ENCODE measurements at places on chromosomes 7 and 10.
A peak's percentile ranks its signal among the peaks of the same experiment; 100 is the strongest.

DNA sequence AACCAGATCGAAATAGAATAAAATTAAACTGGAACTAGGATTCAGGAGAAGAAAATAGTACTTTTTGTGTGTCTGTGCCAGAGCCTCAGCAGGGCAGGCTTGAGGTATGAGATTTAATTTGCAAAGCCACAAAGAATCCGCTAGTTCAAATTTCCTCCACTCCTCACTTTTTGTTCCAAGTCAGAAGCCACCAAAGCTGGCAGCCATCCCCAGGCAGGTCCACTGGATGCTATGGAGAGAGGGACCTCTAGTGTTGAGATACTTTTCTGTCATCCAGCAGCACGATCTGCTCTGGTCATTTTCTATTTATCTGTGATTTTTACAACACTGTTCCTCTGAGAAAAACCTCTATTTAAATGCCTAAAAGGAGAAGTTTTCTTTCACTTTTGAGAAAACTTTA lies 147.9 kb upstream of the FRMD4A start:
- DNase-seq = peak; percentile 3

DNA sequence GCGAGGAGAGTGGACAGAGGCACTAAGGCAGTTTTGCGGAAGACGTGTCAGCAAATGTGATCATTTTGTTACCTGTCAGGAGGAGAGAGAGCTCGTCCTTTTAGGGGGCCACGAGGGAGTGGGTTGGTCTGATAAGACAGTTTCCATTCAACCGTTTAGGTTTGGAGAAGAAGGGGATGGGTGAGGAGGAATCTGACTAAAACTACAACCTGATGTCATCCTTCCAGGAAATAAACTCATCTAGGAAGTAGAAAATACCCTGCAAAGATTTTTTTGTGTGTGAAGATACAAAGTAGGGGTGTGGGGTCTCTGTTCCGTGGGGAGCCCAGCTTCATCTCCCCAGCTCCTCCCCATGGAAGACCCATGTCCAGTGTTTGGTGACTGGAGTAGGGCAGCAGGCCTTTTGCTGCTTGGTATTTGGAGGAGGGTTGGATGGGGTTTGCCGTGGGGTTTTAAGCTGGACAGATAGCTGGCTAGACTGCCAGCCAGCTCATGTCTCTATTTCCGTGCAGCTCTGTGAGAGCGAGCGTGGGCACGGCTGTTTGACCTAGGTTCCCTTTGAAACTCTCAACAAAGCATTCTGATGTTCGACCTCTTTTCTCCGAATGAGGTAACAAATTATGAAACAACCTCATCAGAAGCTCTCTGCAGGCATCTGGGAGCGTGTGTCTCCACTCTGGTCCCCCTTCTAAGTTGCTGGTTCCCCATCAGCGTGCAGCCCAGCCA lies 136.0 kb upstream of the TCF7L2 start:
- DNase-seq = no peak

GRCh38 chr10:71981015-71981875 lies 17.1 kb downstream of the CHST3 start:
- no peak for DNase-seq

DNA sequence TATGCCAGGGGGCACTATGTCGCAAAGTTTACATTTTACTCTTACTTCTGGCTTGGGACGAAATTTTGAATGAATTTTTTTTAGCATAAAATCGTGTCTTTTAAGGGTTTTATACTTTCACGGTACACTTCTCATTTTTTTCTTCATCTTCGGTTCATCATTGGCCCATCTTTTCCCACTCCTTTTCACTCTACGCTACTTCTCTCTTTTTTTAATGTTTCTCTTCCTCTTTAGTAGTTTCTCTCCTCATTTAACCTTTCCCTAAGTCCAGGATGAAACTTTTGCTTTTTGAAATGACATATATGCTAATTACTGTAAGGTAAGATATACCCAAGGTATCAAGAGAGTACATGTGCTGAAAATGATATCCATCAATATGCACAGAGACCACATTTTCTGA lies 39.5 kb downstream of the C7orf33 start:
- DNase-seq = no peak

DNA sequence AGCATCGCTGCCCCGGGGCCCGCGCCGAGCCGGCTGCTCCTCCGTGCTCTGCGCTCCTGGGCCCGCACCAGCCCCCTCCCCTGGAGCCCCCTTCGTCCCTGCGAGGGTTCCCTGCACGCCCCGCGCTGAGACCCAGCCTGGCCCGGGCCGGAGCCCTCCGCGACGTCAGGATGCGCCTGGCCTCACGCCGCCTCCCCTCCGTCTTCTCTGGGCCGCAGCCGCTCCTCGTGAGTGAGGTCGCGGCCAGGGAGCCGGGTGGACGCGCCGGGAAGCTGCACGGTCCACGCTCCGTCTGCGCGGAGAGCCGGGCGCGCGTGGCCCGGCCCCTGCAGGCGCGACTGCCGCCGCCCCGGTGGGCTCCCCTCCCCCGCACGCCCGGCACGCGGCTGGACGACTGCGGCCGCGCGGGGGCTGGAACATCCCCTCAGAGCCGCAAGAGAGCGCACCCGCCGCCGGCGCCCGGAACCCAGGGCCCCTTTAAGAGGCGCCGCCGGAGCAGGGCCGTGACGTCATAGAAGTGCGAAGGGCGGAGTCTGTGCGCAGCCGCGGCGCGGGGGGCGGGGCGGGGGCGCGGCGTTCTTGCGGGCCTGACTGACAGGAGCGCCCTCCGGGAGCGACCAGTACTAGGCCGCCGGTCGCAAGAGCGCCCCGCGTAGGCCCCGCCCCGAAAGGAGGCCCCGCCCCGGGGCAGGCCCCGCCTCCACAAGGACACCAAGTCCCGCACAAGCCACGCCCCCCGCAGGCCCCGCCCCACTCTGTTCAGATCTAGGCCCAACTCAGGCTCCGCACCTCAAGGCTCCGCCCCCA lies 507 bp upstream of the INPP5A start:
- DNase-seq = peak; percentile 100

GRCh38 chr10:126110489-126111180 lies 214.3 kb downstream of the FANK1 start:
- no peak for DNase-seq

DNA sequence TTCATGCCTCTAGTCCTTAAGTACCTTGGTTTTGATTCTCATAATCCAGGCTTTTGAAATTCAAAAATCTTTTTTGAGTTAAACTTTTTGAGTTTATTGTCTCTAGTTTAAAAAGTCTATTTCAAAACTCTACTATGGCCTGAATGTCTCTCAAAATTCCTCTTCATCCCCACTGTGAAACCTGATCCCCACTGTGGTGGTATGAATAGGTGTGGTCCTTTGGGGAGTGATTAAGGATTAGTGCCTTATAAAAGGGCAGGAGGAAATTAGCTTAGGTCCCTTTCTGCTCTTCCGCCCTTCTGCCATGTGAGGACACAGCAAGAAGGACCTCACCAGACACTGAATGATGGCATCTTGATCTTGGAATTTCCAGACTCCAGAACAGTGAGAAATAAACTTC lies 44.1 kb upstream of the JAZF1 start:
- DNase-seq = no peak

DNA sequence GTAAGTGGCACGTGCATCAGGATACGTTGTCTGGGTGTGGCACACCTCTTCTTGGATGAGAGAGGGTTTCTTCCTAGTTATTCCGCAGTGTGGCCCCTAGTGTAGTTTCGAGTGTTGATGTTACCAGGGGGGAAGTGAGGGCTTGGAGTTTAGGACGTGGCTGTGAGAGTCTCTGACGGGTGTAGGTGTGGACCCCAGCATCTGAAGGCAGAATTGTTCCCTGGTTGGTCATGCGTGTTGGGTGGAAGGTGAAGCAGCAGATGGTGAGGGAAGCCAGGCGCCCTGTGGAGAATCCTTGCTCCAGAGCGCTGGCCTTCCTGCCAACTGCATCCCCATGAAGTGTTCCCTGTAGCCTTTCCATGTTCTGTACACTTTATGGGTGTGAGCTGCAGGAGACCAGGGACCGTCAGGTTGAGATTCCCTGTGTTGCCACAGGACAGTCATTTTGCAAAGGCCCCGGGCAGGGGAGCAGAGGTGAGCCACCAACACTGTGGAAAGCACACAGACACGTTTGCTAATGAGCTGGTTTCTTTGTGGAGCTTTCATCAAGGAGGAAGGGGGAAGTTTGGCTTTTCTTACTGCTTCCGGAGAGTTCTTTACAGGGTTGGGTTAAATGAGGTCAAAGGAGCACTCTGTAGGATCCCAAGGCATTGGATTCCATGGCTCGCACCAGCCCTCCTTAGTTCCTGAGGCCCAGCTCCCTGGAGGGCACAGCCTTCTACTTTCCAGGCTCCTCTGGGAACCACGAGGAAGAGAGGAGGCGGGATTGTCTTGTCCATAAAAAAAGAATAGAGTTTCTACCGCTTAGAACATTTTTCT lies 32.0 kb downstream of the TSPAN14 start:
- no peak for DNase-seq

DNA sequence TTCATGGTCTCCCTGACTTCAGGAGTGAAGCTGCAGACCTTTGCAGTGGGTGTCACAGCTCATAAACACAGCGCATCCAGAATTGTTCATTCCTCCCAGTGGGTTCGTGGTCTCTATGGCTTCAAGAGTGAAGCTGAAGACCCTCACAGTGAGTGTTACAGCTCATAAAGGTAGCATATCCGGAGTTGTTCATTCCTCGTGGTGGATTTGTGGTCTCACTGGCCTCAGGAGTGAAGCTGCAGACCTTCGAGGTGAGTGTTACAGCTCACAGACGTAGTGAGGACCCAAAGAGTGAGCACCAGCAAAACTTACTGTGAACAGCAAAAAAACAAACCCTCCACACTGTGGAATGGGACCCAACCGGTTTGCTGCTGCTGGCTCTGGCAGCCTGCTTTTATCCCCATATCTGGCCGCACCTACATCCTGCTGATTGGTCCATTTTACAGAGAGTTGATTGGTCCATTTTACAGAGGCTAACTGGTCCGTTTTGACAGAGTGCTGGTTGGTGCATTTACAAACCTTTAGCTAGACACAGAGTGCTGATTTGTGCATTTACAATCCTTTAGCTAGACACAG lies 308.8 kb downstream of the PTPRN2 start:
- peak; percentile 7 for DNase-seq

GRCh38 chr7:11332865-11333228 lies 359.2 kb downstream of the PHF14 start:
- DNase-seq = no peak

DNA sequence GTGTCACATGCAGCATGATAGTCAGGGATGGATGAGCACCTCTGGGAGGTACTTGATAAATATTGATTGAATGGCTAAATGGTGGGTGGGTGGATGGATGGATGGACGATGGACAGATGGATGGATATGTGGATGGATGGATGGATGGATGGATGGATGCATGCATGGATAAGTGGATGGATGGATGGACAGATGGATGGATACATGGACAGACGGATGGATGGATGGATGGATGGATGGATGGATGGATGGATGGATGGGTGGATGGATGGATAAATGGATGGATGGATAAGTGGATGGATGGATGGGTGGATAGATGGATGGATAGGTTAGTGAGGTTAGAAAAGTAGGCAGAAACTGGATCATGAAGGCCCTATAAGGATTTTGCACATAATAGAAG lies 37.4 kb downstream of the PTPRE start:
- DNase-seq = no peak

- no peak for DNase-seq
These were observed 410.8 kb upstream of the ETV1 start for GRCh38 chr7:14400271-14400670.

DNA sequence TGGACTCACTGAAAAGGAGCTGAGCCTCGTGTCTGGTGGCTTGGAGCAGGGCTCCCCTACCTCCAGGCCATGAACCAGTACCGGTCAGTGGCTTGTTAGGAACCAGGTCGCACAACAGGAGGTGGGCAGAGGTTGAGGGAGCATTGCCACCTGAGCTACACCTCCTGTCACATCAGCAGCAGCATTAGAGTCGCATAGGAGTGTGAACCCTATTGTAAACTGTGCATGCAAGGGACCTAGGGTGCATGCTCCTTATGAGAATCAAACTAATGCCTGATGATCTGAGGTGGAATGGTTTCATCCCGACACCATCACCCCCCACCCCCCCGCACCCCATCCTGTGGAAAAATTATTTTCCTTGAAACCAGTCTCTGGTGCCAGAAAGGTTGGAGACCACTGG lies 50.4 kb downstream of the TSPAN15 start:
- no peak for DNase-seq
